Stomach (tissue), 19 donors: ENCODE measurements at places on chromosomes 2 and 18.

- H3K27ac ChIP-seq = peak overlapping the region; percentile 57
- H3K27me3 ChIP-seq = no peaks in the 10 kb centered on the region
- DNase-seq = no peak
- H3K36me3 ChIP-seq = peaks cover 76% of the 10 kb centered on the region
- no peak overlapping the region for H3K4me3 ChIP-seq
Observed at GRCh38 chr2:190980630-190981209, 33.3 kb downstream of the STAT1 start.

GRCh38 chr2:104521247-104521646, 332.7 kb upstream of the POU3F3 start:
- no peak for DNase-seq
- H3K36me3 ChIP-seq = no peaks in the 10 kb centered on the region
- no peaks in the 10 kb centered on the region for H3K27me3 ChIP-seq
- H3K4me1 ChIP-seq = no peaks in the 10 kb centered on the region

GRCh38 chr2:160931531-160931930, 228.7 kb upstream of the TANK start:
- H3K27me3 ChIP-seq = no peaks in the 10 kb centered on the region
- no peak overlapping the region for H3K27ac ChIP-seq
- no peak overlapping the region for H3K4me3 ChIP-seq
- peaks cover 4% of the 10 kb centered on the region for H3K4me1 ChIP-seq

- no peaks in the 10 kb centered on the region for H3K36me3 ChIP-seq
- H3K4me1 ChIP-seq = no peaks in the 10 kb centered on the region
- H3K27ac ChIP-seq = no peak overlapping the region
- no peaks in the 10 kb centered on the region for H3K27me3 ChIP-seq
- DNase-seq = peak; percentile 20
Observed at GRCh38 chr2:187003038-187003554, 154.1 kb upstream of the ZSWIM2 start.

DNA sequence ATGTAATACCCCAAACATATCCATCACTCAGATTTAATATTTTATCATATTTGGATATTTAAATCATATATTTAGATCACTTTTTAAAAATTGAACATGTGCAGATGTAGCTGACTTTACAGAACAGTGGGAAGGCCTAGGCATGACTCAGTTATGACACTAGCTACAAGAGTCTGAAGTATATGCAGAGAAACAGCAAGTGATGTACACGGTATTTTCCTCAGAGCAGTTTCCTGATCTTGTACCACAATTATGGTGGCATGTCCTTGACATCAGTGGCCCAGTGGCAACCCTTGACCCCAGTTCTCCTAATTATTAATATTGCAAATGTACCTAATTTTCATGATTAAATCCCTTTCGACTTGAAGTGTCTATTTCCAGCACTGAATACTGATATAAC, 28.2 kb downstream of the CDKL4 start:
- H3K4me1 ChIP-seq = no peaks in the 10 kb centered on the region
- H3K4me3 ChIP-seq = no peak overlapping the region
- no peak overlapping the region for H3K27ac ChIP-seq
- no peaks in the 10 kb centered on the region for H3K36me3 ChIP-seq

- peaks cover 82% of the 10 kb centered on the region for H3K4me1 ChIP-seq
- peak; percentile 43 for DNase-seq
- H3K27me3 ChIP-seq = peaks cover 29% of the 10 kb centered on the region
Observed at GRCh38 chr2:205685314-205686055, 3.2 kb downstream of the NRP2 start.

GRCh38 chr2:143334837-143335236, 205.6 kb downstream of the ARHGAP15 start:
- H3K4me3 ChIP-seq = no peak overlapping the region
- no peaks in the 10 kb centered on the region for H3K36me3 ChIP-seq
- no peaks in the 10 kb centered on the region for H3K4me1 ChIP-seq
- no peaks in the 10 kb centered on the region for H3K27me3 ChIP-seq
- H3K27ac ChIP-seq = no peak overlapping the region

DNA sequence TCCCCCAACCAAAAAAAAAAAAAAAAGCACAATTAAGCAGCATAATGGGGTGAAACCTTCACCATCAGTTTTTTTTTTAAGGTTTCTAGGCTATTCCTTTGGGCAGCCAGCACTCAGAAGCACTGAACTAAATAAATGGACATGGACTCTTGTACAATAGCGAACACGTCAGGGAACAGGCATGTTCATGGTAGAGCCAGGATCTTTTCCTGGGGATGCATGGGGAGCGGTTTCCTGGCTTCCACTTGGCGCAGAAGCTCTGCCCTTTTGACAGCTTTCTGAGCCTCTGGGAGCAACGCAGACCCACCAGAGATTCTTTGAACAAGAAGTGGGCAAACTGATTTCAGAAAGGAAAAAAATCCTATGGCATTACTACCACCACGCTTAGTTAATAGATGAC, 35.0 kb downstream of the ALPK2 start:
- peak overlapping the region; percentile 6 for H3K27ac ChIP-seq
- H3K36me3 ChIP-seq = no peaks in the 10 kb centered on the region
- H3K27me3 ChIP-seq = no peaks in the 10 kb centered on the region
- DNase-seq = no peak
- no peaks in the 10 kb centered on the region for H3K4me1 ChIP-seq
- no peak overlapping the region for H3K4me3 ChIP-seq

GRCh38 chr2:28621172-28622100, 125.6 kb downstream of the PLB1 start:
- H3K4me1 ChIP-seq = peaks cover 90% of the 10 kb centered on the region
- H3K36me3 ChIP-seq = no peaks in the 10 kb centered on the region
- peak; percentile 97 for DNase-seq
- no peak overlapping the region for H3K4me3 ChIP-seq
- no peaks in the 10 kb centered on the region for H3K27me3 ChIP-seq

GRCh38 chr18:27921904-27922751, 254.8 kb downstream of the CDH2 start:
- H3K4me3 ChIP-seq = peak overlapping the region; percentile 23
- no peaks in the 10 kb centered on the region for H3K36me3 ChIP-seq
- no peak overlapping the region for H3K27ac ChIP-seq

DNA sequence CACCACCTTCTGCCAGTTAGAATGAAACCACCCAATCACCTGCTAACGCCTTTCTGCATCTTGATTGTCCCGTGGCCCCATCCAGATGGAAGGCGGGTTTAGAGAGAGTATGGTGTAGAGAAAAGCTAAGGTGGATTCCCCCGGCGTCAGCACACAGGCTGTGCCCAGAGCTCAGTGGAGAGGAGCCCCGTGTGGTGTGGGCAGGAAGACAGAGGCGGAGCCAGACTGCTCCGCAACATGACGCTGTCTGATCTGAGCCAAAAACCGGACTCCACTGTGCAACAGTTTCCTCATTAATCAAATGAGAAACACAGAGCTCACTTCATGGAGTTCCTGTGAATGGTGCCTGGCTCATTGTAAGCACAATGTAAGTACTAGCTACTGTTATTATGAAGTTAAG, 448.1 kb upstream of the SMIM21 start:
- peak; percentile 43 for DNase-seq
- H3K27ac ChIP-seq = no peak overlapping the region
- H3K4me1 ChIP-seq = no peaks in the 10 kb centered on the region
- H3K36me3 ChIP-seq = no peaks in the 10 kb centered on the region

GRCh38 chr2:37344453-37345361, at the start of gene QPCT:
Gene QPCT, plus strand, starts transcription at chr2:37344630. Its CDS starts 102 bp downstream, at chr2:37344732.
- peaks cover 4% of the 10 kb centered on the region for H3K27me3 ChIP-seq
- peak; percentile 43 for DNase-seq
- peaks cover 13% of the 10 kb centered on the region for H3K4me1 ChIP-seq
- peak within 1 kb of the TSS; percentile 62 for H3K4me3 ChIP-seq
- peak within 1 kb of the TSS; percentile 22 for H3K27ac ChIP-seq
- no peaks in the 10 kb centered on the region for H3K36me3 ChIP-seq

DNA sequence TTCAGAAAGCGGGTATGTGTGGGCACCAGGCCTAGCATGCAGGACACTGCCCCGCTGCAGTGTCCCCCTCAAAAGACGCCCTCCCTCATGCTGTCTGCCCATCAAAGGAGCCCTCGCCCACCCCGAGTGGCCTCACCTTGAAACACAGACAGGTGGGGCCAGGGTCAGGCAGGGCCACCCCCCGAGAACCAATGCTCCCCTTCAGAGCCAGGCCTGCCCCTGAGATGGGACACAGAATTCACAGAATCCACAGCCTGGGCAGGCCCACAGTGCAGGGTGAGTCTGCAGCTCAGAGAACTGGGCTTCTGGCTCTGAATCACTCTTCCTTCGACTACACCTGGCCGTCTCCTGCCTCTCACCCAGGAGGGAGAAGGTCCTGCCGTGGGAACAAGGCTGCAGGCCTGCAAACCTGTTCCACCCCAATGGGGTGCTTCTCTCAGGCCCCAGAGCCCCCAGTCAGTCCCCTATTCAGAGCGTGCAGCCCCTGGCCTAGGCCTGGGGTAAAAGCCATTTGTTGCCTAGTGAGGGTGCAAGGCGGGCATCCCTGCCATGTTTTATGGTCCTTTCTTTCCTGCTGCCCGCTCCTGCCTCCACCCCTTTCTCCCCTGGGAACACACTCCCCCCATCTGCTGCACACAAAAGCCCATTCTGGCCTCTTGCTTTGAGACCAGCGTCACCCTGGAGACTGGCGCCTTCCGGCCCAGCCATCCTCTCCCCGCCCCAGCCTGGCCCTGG, 11.3 kb upstream of the ARHGEF4 start:
- no peak overlapping the region for H3K27ac ChIP-seq
- H3K4me1 ChIP-seq = no peaks in the 10 kb centered on the region
- no peaks in the 10 kb centered on the region for H3K27me3 ChIP-seq
- H3K36me3 ChIP-seq = no peaks in the 10 kb centered on the region
- no peak overlapping the region for H3K4me3 ChIP-seq

DNA sequence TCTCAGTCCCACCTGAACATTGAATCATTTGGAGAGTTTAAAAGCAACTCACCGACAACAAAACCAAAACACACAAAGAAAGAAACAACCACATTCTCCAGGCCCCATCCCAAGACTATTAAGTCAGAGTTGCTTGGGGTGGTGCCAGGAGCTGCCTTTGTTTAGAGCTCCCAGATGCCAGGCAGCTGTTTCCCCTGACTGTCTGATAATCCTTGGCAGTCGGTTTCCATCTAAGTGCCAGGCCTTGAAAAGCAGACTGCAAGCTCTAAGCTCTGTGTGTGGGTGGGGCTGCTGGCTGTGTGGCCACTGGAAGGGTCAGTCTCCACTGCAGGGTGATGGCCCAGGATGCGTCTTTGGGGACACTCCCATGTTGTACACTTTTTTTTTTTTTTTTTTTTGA, 255.3 kb upstream of the AGAP1 start:
- H3K27ac ChIP-seq = no peak overlapping the region
- no peaks in the 10 kb centered on the region for H3K4me1 ChIP-seq
- no peak overlapping the region for H3K4me3 ChIP-seq

- peaks cover 53% of the 10 kb centered on the region for H3K4me1 ChIP-seq
- H3K27me3 ChIP-seq = no peaks in the 10 kb centered on the region
- peak overlapping the region; percentile 79 for H3K27ac ChIP-seq
- H3K4me3 ChIP-seq = no peak overlapping the region
- DNase-seq = peak; percentile 28
- H3K36me3 ChIP-seq = no peaks in the 10 kb centered on the region
Observed at GRCh38 chr2:20595439-20596192, 55.3 kb downstream of the HS1BP3 start.

DNA sequence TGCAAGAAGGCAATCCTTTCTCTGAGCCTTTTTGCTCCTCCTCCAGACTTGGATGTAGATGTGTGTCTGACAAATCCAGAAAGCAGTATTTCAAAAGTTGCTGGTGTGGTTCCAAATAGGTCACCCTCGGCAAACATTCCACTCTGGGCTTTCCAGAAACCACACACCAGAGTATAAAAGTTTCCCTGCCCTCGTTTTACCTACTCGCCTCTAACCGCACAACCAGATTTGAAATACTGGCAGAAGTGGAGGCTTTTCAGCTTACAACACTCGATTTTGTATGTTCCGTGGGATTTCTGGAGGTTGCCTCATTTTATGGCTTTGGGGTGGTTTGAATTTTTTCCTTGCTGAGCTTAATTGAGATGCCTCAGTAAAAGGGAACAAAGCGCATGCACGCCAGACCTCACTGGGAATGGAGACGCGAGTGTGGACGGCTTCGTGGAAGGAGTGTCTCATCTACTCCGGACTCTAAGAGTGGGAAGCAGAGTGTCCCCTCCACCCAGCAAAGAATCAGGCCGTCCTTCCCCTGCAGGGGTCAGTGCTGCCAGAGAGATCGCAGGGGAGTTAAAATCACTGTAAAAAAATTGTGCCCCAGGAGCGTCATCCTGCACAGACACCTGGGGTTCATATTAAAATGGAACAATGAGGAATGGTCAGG, 44.0 kb upstream of the RPL31 start:
- peak overlapping the region; percentile 56 for H3K27ac ChIP-seq
- H3K27me3 ChIP-seq = no peaks in the 10 kb centered on the region
- no peaks in the 10 kb centered on the region for H3K36me3 ChIP-seq
- DNase-seq = peak; percentile 70
- peaks cover 29% of the 10 kb centered on the region for H3K4me1 ChIP-seq

GRCh38 chr18:22337306-22337705, 80.4 kb downstream of the CTAGE1 start:
- peak; percentile 42 for DNase-seq
- H3K36me3 ChIP-seq = no peaks in the 10 kb centered on the region
- H3K27ac ChIP-seq = no peak overlapping the region
- peaks cover 11% of the 10 kb centered on the region for H3K4me1 ChIP-seq

- no peak overlapping the region for H3K4me3 ChIP-seq
- H3K36me3 ChIP-seq = no peaks in the 10 kb centered on the region
- H3K27ac ChIP-seq = no peak overlapping the region
- DNase-seq = peak; percentile 79
Observed at GRCh38 chr2:71852141-71852711, 295.4 kb downstream of the CYP26B1 start.

DNA sequence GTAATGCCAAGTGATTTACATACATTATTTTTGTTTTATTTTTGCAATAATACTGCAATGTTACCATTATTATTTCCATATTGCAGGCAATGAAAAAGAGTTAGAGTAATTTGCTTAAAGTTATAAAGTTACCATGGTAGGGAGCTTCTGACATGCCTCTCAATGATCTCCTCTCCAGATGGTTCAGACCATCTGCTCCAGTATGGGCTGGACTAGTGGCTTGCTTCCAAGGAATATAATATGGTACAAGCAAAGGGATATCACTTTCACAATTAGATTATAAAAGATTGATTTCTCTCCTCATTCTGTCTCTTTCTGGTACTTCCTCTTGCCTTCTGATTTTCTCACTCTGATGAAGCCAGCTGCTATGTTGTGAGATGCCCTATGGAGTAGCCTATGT, 245.4 kb downstream of the INSIG2 start:
- H3K27me3 ChIP-seq = peaks cover 7% of the 10 kb centered on the region
- no peak overlapping the region for H3K27ac ChIP-seq
- H3K4me1 ChIP-seq = no peaks in the 10 kb centered on the region
- no peak overlapping the region for H3K4me3 ChIP-seq
